Substantia nigra (tissue), 51 donors: ENCODE measurements at places on chromosomes 7 and 10.

DNA sequence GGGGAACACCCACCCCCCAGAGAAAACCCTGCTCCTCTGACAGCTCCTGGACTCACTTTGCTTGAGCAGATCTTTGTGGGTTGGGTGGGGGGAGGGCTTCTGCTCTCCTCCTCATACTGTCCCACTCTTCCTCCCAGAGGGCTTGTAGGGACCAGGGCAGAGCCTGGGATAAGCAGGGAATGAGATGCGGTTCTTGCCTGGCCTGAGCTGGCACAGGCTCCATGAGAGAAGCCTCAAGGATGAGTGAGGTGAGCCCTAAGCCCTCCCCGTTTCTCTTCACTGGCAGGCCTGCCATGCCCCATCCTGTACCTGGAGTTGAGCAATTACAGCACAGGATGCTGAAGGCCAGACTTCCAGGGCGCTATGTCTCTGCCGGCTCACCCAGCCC is 134.7 kb downstream of the ADAM12 start:
- no peak for DNase-seq

- DNase-seq, result no peak
Measured at GRCh38 chr10:68109331-68109730, at the start of gene MYPN. MYPN (plus strand) TSS chr10:68109488; CDS start chr10:68121439, 11,951 bp downstream.

- no peak for DNase-seq
Measured at GRCh38 chr10:125840955-125841354, 17.6 kb downstream of the BCCIP start.

DNA sequence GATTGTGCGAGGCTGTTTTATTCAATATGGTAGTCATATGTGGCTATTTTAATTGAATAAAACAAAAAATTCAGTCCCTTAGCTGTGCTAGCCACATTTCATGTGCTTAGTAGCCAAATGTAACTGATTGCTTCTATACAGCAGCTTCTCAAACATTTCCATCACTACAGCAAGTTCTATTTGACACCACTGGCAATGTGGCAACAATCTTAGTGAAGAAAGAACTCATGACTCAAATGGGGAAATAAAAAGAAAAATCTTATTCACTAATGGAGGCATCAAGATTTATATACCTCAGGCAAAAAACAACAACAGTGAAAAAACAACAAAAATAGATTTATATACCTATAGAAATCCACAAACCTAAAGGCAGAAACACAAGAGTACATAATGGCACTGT is 17.9 kb downstream of the SEM1 start:
- DNase-seq, result no peak

DNA sequence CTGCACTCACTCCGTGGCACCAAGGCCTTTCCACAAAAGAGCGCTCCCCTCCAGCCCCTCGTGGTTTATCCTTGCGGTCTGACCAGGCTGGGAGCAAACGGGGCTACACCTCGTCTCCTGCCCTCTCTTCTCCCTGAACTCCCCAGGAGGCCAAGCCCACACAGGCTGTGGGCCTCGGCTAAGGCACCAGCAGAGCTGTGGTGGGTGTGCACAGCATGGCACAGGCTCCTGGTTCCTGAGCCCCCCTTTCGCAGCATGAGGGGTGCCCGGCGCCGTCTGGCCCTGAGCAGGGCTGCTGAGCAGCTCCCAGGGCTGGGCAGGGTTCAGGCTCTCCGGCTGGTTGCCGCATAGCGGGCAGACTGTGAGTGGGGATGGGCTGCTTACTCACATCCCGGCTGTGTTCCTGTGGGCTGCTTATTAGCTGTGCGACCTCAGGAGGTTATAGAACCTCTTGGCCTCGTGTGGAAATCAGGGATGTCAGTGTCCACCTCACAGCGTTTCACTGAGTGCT is 90.4 kb downstream of the ZMIZ1 start:
- DNase-seq, result no peak
